Cardiac ventricle fibroblast (primary cell): ENCODE measurements at places on chromosomes 6 and 20. TPM values are rescaled to one million over a fixed set of nuclear protein-coding genes. Genes with fewer than 3 reads are reported as not detected.

The NOTCH4 gene
- 3.9 and 5.3 TPM in 2 replicates for total RNA-seq

The ERVFRD-1 gene
- total RNA-seq = not detected in 2 replicates

The CPNE5 gene
- total RNA-seq = 0.06 and 0.34 TPM in 2 replicates

The NKAIN2 gene
- not detected in 2 replicates for total RNA-seq

The RPP40 gene
- 10.4 and 17.5 TPM in 2 replicates for total RNA-seq

The GCNT2 gene
- total RNA-seq = not detected in 2 replicates

The DAAM2 gene
- total RNA-seq = 12.3 and 15.5 TPM in 2 replicates

The CTAGE9 gene
- not detected in 2 replicates for total RNA-seq

The SLPI gene
- total RNA-seq = not detected in 2 replicates

The MLIP gene
- under 0.01 TPM in 1 of 2 replicates, not detected in the other for total RNA-seq

The KCNB1 gene
- 0.73 and 0.94 TPM in 2 replicates for total RNA-seq

The RSPH9 gene
- total RNA-seq = 0.19 TPM in 1 of 2 replicates, not detected in the other

The PI3 gene
- total RNA-seq = not detected in 2 replicates

The TSPO2 gene
- total RNA-seq = not detected in 2 replicates

The CD2AP gene
- total RNA-seq = 9.5 and 11.2 TPM in 2 replicates

The OR12D3 gene
- total RNA-seq = not detected in 2 replicates

The LST1 gene
- total RNA-seq = not detected in 2 replicates

The APCDD1L gene
- total RNA-seq = 11.6 and 14.9 TPM in 2 replicates

The VPS16 gene
- 26.4 and 34.6 TPM in 2 replicates for total RNA-seq

The DIDO1 gene
- 26.5 and 27.3 TPM in 2 replicates for total RNA-seq

The POLR1C gene
- 19.5 and 20.7 TPM in 2 replicates for total RNA-seq

The OR2H1 gene
- not detected in 2 replicates for total RNA-seq

The DLK2 gene
- total RNA-seq = not detected in 2 replicates

The HLA-DQB1 gene
- total RNA-seq = not detected in 2 replicates
